ENCODE measurements at places on chromosomes 7 and 10.

DNA sequence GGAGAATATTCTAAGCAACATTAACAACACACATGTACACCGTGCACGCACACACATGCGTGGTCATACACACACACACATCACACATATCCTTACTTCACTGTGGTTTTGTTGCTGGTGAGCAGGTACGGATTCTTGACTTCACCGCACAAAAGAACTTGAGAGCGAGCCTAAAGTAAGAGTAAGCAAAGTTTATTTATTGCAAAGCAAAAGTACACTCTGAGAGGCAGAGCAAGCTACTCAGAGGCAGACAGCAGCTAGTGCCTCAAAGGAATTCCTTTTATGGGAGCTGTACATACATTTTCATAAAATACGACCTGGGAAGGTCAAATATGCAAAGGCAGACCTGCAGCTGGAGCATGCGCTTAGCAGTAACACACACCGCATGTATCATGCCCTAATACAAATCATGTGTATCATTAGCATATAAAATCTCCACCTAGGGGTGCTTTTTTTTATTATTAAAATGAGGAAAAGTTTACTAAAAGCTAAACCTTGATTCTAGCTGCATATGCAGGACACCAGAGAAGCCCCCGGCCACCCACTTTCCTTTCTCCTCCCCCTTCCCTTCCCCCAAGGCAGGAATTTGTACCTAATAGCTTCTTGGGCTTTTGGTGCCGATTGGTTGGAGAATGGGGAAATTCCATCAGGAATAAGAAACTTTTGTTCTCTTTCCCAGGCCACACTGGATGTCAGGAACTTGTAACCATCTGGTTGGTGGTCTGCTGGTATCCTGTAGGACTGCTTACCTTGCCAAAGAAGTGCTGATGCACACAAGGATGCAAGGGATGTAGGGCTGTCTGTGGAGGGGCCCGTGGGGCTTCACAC lies 16.5 kb upstream of the GPR37 start:
- no peak for DNase-seq

GRCh38 chr10:43214071-43214955 lies 52.6 kb downstream of the RASGEF1A start:
- no peak for DNase-seq

- no peak for DNase-seq
Measured at GRCh38 chr7:106167439-106168136, 55.5 kb upstream of the SYPL1 start.

GRCh38 chr10:96491303-96491702 lies 22.4 kb downstream of the TLL2 start:
- DNase-seq, result no peak

- no peak for DNase-seq
Measured at GRCh38 chr10:15336211-15336610, 34.9 kb downstream of the FAM171A1 start.

GRCh38 chr10:79904671-79905321 lies 44.1 kb downstream of the SFTPD start:
- no peak for DNase-seq

DNA sequence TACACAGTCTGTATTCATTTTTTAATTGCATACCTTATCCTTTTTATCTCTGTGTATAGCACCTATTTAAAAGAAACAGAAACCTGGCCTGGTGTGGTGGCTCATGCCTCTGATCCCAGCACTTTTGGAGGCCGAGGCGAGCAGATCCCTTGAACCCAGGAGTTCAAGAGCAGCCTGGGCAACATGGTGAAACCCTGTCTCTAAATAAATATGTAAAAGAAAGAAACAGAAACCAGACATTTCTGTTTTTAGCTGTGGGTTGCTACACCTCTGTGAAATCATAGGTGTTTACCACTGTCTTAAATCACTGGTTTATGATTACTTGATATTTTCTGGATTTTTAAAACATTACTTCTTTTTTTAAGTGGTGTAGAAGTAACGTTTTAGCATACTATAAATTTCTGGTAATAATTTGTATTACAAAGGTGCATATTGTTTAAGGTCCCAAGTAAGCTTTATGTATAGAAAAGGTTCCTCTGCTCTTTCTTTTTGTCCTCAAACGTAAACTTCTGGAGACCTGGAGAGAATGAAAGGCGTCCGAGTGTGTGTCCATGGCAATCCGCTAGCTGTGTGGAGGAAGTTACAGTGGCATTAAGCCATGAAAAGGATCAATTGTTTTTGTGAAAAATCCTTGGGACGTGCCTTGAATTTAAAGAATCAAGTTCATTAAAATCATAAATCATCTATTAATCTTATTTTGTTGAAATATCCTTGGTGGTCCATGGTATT lies 41.1 kb downstream of the PTPRZ1 start:
- no peak for DNase-seq
